ENCODE measurements at places on chromosomes 13 and 19. TPM values are rescaled to one million over a fixed set of nuclear protein-coding genes. Genes with fewer than 3 reads are reported as not detected.

- peak; percentile 79 for DNase-seq
Measured at GRCh38 chr19:19546751-19547162, 8.7 kb downstream of the CILP2 start.

- DNase-seq, result no peak
Measured at GRCh38 chr19:38194061-38194701, 29.8 kb downstream of the DPF1 start.

- DNase-seq, result no peak
Measured at GRCh38 chr19:38862321-38863059, 12.7 kb upstream of the HNRNPL start.

GRCh38 chr19:29530540-29531457 is 5.0 kb downstream of the VSTM2B start:
- no peak for DNase-seq

DNA sequence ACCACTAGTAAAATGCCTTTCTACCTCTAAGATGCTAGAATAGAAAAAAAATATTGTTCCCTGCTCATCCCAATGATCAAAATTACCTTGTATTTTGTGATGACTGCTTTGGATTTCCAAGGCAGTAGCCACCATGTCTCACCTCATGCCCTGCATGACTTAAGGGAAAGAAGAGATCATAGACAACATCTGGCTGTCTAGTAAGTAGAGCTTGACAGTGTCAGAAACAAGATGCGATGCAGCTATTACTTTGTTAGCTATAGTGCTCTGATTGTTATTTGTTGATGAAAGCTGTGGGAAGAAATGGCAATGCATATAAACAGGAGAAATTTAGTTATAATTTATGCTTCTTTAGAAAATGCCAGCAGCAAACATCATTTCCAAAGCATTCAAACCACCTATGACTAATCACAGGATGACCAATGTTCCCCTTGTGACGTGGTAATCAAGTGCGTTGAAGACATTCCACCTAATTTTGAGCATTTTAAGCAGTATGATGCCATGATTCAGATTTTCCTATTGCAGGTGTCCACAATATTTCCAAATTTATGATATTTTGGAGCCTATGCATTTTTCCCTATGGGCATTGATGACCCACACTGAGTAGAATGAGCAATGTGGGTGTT is 308.3 kb downstream of the KCNRG start:
- no peak for DNase-seq

DNA sequence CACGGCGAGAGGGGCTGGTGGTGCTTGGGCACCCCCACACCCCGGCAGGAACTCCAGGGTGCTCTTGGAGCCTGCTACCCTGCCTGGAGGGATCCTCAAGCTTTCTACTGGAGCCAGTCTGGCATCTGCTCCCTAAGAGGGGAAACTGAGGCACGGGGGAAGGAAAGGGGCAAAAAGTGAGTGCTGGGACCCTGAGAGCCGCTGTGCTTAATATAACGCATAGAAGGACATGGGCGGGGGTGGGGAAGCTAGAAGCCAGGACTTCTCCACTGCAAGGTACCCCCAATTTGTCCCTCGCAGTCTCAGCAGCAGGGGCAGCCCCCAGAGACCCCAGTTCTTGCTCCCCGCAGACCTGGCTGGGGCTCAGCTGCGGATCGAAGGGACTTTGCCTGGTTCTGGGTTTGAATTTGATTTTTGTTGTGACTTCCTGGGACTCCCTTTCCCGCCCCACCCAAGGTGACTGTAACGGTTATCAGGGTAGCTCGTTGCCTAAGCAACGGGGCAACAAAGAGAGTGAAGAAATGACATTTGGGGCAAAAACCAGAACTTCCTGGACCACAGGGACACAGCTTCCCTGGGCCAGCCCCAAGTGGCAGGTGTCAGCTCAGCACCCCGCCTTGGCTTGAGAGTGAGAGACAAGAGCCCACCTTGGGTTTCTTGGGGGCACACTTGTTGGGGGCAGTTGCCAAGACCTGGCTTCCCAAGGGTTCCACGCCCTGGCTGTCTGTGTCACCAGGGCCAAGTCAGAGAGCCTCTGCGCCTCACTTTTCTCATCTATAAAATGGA is 638 bp downstream of the ADGRE5 start:
- peak; percentile 56 for DNase-seq

Gene PCP2
- 6.5 TPM for total RNA-seq

- DNase-seq, result no peak
Measured at GRCh38 chr13:34611671-34612070, 330.4 kb upstream of the NBEA start.

Gene ZNF471
- 7.6 TPM for total RNA-seq

Gene FXYD1
- 489 TPM for total RNA-seq

Gene KLF1
- total RNA-seq, result not detected

GRCh38 chr19:47486900-47487299 is 2.9 kb upstream of the KPTN start:
- DNase-seq, result no peak

Gene CD37
- total RNA-seq, result 6.5 TPM

GRCh38 chr13:29448174-29448573 is 147.3 kb downstream of the SLC7A1 start:
- DNase-seq, result peak; percentile 44

GRCh38 chr19:1161716-1162115 is 12.4 kb downstream of the SBNO2 start:
- no peak for DNase-seq

Gene CGB2
- not detected for total RNA-seq

- peak; percentile 64 for DNase-seq
Measured at GRCh38 chr19:5023128-5023571, 54.2 kb downstream of the KDM4B start.

- peak; percentile 40 for DNase-seq
Measured at GRCh38 chr19:11881151-11881800, 6.3 kb upstream of the ZNF69 start.

Gene CCDC70
- total RNA-seq, result not detected

GRCh38 chr13:23381866-23382265 is 51.6 kb downstream of the SACS start:
- no peak for DNase-seq

GRCh38 chr13:44542361-44542760 is 33.8 kb downstream of the TSC22D1 start:
- no peak for DNase-seq

DNA sequence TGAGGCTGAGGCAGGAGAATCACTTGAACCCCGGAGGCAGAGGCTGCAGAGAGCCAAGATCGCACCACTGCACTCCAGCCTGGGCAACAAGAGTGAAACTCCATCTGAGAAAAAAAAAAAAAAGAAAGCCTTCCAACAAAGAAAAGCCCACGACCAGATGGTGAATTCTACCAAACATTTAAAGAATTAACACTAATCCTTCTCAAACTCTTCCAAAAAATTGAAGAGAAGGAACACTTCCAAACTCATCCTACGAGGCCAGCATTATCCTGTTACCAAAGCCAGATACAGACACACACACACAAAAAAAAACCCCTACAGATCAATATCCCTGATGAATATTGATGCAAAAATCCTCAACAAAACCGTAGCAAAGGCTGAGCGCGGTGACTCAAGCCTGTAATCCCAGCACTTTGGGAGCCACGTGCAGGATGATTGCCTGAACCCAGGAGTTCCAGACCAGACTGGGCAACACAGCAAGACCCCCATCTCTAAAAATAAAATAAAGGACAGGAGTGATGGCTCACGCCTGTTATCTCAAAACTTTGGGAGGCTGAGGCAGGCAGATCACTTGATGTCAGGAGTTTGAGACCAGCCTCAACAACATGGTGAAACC is 6.2 kb upstream of the EVI5L start:
- DNase-seq, result no peak

Gene CAPN12
- total RNA-seq, result not detected

Gene MTRF1
- 14.3 TPM for total RNA-seq

GRCh38 chr19:1315470-1316166 is 29.9 kb downstream of the EFNA2 start:
- peak; percentile 76 for DNase-seq

- DNase-seq, result peak; percentile 33
Measured at GRCh38 chr13:58238972-58239773, 607.6 kb downstream of the PCDH17 start.

Gene MIA
- 1.1 TPM for total RNA-seq

DNA sequence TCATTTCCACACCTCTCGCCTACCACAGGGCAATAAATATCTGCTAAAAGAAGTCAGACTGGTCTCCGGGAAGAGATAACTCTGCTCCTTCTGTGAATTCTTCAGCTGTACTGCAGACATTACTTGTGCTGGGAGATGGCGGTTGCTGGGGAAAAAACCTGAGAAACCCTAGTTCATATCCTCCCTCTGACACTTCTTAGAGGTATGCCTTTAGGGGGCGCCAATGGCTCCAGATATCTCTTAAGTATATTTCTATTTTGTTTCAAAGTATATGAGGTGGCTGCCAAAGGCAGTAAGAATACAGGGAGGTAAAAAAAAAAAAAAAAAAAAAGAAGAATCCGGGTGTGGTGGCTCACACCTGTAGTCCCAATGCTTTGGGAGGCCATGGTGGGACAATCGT is 175.2 kb downstream of the PAN3 start:
- DNase-seq, result no peak

- no peak for DNase-seq
Measured at GRCh38 chr19:48822514-48822913, 11.7 kb upstream of the BCAT2 start.

- no peak for DNase-seq
Measured at GRCh38 chr19:2516727-2517126, 40.8 kb downstream of the GADD45B start.

DNA sequence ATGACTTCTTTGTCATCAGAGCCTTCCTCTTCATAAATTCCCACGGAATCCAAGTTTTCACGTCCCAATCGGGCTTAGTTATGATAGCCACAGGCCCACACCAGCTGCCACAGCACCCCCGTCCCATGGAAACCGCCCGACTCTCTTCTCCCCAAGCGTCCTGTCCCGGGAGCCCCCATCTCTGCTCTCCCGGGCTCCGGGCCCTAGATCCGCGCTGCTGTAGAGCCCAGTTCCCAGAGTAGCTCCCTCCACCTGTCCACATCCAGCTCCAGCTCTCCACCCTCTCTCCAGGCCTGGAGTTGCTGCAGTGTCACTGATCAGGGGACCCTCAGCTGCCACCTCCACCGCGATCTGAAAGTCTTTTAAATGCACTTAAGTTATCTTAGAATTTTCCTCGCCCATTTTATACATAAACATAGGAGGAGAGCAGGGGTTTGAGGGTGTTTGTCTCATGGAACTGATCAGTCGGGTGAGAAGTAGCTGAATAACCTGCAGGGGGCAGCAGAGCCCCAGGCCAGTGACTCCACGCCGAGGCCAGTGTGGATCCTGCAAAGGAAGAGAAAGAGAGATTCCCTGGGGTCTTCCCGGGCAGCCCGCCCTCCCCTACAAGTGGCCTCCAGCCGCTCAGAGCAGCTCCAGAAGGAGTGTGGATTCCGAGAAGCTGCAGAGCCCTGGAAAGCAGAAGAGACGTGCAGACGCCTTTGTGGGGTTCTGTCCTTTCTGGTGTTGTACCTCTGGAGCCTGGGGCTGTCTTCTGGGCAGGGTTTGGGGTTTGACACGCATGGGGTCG is 1.1 kb upstream of the ZNF763 start:
- peak; percentile 91 for DNase-seq

DNA sequence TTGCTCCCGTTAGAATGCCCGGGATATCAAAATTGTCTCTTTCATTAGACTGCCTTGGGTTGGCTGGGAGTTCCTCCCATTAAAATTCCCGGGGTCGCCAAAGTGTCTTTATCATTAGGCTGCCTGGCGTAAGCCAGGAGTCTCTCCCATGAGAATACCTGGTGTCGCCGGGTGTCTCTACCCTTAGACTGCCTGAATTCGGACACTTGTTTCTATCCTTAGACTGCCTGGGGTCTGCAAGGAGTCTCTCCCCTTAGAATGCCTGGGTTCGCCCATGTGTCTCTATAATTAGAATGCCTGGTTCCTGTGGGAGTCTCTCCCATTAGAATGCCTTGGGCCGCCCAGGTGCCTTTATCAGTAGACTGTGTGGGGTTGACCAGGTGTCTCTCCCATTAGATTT is 1538.2 kb downstream of the UQCRFS1 start:
- DNase-seq, result no peak

DNA sequence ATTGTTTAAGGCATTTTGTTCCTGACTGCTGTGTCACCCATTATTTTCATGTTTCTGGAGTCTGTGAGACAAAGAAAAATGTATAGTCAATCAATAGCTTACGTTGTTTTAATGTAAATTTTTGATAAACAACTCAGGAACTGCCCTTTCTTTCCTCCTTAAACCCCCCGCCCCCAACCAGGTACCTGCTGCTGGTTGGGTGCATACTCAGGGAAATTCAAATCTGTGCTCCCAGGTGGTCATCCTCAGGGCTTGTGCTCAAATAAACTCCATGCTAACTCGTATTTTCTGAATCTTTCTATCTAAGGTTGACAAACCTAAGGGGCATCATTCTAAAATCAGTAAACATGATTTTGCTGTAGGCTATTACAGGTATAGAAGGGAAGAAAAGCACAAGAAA is 4.1 kb upstream of the CDC16 start:
- no peak for DNase-seq

Gene MBNL2
- total RNA-seq, result 66.7 TPM

DNA sequence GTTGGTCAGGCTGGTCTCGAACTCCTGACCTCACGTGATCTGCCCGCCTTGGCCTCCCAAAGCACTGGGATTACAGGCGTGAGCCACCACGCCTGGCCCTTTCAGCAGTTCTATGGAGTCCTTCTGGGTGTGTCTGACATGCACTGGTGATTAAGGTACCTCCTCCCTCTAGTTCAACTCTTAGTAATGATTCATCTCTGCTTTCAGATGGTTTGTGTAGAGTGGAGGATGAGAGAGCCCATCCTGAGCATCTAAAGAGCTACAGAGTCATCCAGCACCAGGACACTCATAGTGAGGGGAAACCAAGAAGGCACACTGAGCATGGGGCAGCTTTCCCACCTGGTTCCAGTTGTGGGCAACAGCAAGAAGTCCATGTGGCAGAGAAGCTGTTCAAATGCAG is 8.2 kb downstream of the ZNF584 start:
- DNase-seq, result no peak

Gene MAB21L1
- 0.30 TPM for total RNA-seq

GRCh38 chr13:24168392-24168750 is 7.9 kb downstream of the SPATA13 start:
- no peak for DNase-seq

GRCh38 chr19:30150626-30151025 is 208.6 kb downstream of the URI1 start:
- no peak for DNase-seq

Data from left ventricle myocardium superior (tissue), 1 donor.